ENCODE measurements at places on chromosomes 6 and 20.

DNA sequence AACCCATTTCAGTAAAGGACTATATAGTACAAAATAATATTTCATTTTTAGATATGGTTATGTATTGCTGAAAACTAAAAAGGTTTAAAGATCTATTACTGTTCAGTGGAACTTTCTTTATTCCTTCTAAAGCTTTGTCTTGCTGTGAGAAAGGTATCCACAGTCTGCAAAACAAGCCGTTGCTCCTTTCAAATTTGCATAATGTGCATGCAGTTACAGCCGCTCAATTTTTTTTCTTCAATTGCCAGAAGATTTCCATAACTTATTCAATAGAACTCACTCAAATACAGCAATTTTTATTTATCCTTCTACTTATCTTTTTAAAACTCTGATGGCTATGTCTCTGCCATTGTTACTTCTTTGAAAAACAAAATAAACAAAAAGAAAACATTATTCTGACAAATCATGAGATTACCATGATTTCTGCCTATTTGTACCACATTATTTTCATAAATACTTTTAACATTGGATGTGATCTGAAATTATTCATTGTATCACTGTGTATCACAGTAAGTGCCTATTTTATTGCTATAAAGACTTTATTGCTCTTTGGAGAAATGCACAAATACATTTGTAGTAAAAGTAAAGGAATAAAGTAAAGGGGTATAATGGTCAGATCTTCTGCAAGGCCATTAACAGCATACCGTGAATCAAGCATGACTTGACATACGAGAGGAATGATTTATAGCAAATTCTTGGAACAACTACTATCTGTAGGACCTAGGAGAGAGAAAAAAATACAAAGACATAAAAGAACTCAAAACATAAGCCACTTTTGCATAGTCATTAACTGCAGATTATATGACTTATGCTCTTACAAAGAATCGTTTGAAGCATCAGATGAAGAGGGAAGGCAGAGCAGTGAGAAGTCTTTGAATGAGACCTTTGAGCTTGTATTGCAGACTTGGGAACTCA is 29.6 kb upstream of the HBS1L start:
- DNase-seq: no peak

DNA sequence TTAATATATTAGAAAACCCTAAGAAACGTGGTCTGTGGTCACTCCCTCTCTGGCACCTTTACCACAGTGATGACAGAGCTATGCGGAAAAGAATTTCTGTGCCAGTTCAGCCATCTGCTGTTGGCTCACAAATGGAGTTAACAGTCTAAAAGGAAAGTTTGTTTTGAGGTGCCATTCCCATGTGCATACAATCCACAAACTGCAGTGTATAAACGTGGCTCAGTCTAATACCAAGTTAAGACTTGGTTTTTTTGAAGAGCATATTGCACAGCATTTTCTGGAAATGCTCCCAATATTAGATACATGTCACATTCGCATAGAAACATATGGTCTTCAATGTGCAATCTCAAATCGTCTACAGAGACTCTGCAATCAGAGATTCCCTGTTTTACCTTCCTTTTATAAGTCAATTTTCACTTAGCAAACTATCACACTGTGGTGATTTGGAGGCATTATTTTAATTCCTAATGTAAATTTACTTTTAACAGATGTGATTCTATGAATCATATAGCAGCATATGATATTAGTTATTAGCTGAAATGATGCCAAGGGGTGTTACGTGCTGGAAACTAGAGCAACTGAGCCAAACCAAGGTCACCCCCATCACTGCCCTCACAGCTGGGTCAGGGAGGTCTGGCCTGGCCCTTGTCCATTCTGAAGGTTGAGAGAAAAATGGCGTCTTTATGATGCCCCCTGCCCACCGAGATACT is 383.5 kb downstream of the PRKN start:
- no peak for DNase-seq

DNA sequence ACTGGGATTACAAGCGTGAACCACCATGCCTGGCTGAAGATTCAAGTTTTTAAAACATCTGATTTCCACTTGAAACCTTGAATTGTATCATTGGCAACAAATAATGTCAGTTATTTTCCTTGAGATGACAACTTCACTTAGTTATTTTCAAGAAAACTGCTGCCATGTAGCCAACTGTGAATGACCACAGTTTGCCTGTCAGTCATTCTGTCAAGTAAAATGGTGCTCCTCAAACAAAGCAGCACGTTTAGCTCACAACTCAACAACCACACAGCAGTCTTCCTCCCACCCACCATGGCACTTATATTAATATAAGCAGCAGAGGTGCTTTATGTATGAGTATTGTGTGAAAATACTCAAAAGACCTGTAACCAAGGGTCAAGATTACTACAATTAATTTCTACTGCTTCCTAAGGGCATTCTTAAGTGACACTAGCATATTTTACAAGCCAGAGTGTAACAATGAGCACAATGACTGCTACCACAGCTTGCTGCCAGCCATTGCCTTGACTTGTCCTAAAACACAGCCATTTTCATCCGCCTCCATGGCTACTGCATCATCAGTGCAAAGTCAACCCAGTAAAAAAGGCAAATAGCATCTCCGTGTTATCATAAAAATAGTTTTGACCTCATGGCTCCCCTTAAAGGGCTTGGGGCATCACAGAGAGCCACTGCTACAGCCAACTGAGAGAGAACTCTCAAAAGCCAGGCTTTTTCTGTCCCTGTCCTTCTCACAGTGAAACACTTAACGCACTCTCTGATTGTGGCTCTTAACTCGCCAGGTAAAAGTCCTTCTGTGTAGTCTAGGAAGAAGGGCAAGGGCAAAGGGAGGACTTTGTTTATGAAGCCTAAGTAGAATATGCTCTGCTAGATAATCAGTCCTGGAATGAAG is 96.4 kb upstream of the TAB2 start:
- DNase-seq: no peak

DNA sequence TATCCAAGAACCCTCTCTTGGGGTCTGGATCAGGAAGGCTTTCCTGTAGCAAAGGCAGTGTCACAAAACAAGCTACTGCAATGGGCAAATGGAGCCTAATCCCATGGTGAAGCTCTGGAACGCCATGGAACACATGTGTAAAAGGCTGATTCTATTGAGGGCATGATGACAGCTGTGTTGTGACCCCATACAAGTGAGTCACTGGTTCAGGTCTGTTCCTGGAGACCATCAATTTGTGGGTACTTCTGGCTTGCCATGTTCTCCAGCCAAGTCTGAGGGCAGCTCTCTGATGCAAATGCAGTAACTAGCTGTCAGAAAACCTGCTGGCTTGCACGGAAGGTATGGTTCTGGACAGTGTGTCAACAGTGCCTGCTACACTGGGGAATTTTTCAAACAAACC is 33.3 kb upstream of the ECHDC1 start:
- no peak for DNase-seq

- no peak for DNase-seq
Observed at GRCh38 chr6:24606200-24606930, 39.6 kb downstream of the KIAA0319 start.

- DNase-seq: no peak
Observed at GRCh38 chr6:72042088-72042487, 155.7 kb downstream of the RIMS1 start.

GRCh38 chr6:14066782-14067406 is 50.7 kb upstream of the CD83 start:
- DNase-seq: peak; percentile 51

DNA sequence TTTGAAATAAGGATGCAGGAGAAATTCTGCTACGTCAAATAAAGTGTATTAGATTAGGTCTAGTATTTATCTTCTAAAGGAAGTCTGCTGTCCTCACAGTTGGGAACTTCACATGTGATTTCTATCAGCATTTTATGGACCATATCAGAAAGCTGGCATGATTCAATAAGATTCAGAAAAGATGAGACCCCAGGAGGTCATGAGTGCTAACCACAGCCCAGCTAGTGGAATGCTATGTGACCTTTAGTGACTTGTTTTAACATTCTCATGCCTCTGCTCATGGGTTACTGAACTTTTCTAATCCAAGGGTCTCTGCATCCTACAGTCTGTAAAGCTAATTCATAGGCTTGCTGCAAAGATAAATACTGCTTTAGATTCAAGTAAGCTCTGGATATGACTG is 150.1 kb downstream of the GMPR start:
- no peak for DNase-seq

GRCh38 chr20:37734228-37734985 is 40.6 kb downstream of the CTNNBL1 start:
- no peak for DNase-seq

GRCh38 chr6:141483598-141484061 is 649.1 kb upstream of the GJE1 start:
- no peak for DNase-seq

DNA sequence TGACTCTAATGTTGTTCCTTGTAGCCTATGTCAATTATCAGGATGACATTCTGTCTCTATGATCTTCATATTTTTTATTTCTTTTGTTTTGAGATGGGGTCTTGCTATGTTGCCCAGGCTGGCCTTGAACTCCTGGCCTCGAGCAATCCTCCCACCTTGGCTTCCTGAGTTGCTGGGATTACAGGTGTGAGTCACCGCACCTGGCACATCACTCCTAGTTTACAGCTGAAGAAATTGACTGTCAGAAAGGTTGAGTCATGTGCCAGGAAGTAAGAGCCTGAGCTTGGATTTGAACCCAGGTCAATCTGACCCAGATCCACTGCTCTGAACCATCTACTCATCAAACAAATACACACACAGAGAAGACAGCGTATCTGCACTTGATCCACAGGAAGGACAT is 14.4 kb downstream of the PPP1R3G start:
- DNase-seq: no peak

DNA sequence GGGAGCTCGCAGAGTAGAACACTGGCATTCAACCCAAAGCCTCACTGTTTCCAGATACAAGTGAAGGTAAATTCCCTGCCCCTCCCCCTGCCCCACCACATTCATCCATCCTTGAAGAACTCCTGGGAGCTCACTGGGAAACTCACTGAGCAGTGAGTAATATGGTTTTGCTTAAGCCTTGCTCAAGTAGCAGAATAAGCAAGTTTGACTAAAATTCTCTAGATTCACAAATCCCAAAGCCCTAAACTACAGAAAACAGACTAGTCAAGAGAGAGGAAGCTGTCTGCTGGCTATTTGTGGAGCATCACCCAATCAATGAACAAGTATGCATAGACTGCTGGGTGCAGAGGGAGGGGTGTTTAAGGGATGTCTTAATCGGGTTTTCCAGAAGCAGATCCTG is 82.1 kb downstream of the UNC5CL start:
- DNase-seq: no peak

DNA sequence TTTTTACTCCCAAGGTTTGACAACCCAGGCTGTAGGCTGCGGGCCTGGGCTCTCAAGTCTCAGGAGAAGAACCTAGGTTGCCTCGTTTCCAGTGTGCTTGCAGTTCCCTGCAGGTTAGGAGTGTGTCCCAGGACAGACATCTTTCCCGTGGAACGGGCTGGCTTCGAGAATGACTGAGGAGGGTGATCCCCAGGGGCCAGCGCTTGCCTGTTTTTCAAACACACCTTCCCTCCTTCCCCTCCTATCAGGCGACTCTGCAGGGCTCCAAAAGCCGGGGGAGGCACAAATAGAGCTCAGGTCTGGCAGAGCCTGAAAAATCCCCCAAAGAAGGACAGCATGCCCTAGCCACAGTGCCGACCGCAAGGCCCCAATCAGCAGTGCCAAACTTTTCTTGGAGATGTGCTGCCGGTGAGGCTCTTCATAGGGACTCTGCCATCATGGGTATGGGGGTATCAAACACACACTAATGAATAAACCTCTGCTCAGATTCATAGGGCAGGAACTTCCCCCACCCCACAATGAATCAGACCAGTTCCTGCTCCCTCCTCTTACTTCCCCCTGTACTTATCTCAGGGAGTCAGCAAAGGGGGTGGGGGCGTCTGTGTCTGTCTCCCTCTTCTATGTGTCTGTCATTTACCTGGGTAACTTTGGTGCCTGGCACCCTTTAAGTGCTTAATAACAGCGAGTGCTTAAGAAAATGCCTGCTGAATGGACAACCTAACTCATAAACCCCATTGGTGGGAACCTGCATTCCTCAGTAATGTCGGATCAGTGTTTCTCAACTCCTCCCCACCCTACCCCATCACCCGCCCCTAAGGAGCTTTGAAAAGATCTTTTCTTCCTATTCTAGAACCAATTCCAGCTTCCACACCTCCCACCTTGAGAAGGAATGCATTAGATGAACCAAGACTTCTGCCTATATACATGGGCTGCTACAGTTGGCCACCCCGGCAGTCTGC is 1.6 kb downstream of the KCNG1 start:
- no peak for DNase-seq

GRCh38 chr6:67200626-67201403 is 1434.3 kb upstream of the ADGRB3 start:
- no peak for DNase-seq

DNA sequence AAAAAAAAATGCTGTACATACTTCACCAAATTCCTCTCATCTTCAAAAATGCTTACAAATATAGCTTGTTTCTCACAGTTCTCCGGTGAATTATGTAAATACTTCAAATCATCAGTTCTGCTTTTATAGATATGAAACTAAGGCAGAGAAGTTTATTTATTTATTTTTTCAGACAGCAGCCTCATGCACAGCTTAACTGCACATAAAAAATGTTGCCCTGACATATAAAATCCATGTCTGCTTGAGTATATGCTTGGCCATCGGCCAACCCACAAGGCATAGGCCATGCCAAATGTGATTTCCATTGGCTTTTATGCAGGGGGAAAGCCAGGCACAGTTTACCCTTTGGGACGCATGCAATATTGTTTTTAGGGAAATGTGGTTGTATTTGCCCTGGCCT is 57.3 kb upstream of the PHACTR2 start:
- DNase-seq: no peak

DNA sequence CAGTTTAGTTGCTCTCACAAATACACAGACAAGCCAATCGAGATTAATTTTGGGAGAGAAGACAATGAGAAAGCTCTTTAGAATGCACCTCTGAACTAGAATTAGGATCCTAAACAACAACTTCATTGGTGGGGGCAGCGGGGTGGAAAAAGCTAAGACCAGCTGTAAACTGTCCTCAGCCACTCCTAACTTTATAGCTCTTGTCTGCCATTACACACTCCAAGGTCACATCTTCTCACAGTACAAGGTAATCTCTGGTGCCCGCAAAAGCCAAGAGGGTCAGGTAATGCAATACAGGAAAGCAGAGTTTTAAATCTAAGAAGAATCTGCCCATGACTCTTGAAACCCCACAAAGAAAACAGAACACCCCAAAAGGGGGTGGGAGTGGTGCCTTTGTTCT is 17.8 kb upstream of the IL22RA2 start:
- DNase-seq: no peak

GRCh38 chr6:168136001-168136400 is 57.0 kb upstream of the FRMD1 start:
- DNase-seq: no peak

DNA sequence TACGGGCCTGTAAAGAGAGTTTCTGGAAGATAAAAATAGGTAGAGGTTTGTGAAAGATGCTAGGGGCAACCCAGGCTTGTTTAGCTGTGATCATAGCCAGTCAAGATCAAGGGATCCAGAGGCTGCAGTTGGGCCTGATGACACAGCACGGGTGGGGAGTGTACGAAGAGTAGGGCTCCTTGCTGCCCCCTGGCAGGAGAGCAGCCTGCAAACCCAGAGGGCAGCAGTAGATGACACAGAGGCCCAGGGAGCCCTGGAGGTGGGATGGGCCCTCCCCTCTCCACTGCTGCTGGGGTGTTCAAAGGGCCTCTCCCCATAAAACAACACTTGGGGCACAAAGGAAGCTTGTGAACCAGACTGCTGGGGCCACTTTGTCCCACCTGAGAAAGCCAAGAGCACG is 47.2 kb downstream of the VEGFA start:
- DNase-seq: no peak

Measured in right renal cortex interstitium (tissue), 3 donors.